Testis (tissue), 5 donors: ENCODE measurements at places on chromosomes 12 and 14. TPM values are rescaled to one million over a fixed set of nuclear protein-coding genes. Genes with fewer than 3 reads are reported as not detected.

Gene NEUROD4
- not detected for total RNA-seq

Gene PIK3C2G
- 1.1 TPM for total RNA-seq

Gene MAPK1IP1L
- 146 TPM for total RNA-seq

Gene OASL
- total RNA-seq, result 0.74 TPM

Gene GSC
- 2.0 TPM for total RNA-seq

Gene PSMD9
- 51.3 TPM for total RNA-seq

Gene SNX6
- total RNA-seq, result 123 TPM

Gene RPL10L
- total RNA-seq, result 68.8 TPM

Gene SEL1L
- 40.0 TPM for total RNA-seq

Gene STAB2
- 2.7 TPM for total RNA-seq

Gene NKX2-1
- total RNA-seq, result 0.79 TPM

Gene WSCD2
- total RNA-seq, result 1.7 TPM

Gene RGS6
- 6.3 TPM for total RNA-seq

Gene DPPA3
- not detected for total RNA-seq

Gene A2M
- 64.2 TPM for total RNA-seq

Gene LRRIQ1
- total RNA-seq, result 13.2 TPM

Gene CARMIL3
- total RNA-seq, result 8.6 TPM

Gene ACVRL1
- 9.5 TPM for total RNA-seq

Gene UNC79
- total RNA-seq, result 4.3 TPM

Gene INSM2
- 2.4 TPM for total RNA-seq

Gene KLRC3
- total RNA-seq, result 1.3 TPM

Gene TGFB3
- total RNA-seq, result 15.2 TPM

Gene VSIG10
- 43.2 TPM for total RNA-seq

Gene PLBD1
- total RNA-seq, result 10.7 TPM

Gene CELA1
- total RNA-seq, result not detected

Gene FOXN4
- 7.8 TPM for total RNA-seq

Gene PRPF40B
- 49.2 TPM for total RNA-seq

Gene GDF11
- total RNA-seq, result 3.1 TPM

Gene KCNJ8
- 2.2 TPM for total RNA-seq

Gene PKP2
- 22.3 TPM for total RNA-seq

Gene KLRK1
- total RNA-seq, result 1.3 TPM

Gene NRL
- total RNA-seq, result 6.6 TPM
